Foreskin keratinocyte (primary cell): ENCODE measurements at places on chromosomes 6 and 20. TPM values are rescaled to one million over a fixed set of nuclear protein-coding genes. Genes with fewer than 3 reads are reported as not detected.

ANKRD66 gene
- total RNA-seq: not detected in 2 replicates

HLA-DRB1 gene
- total RNA-seq: not detected in 2 replicates

RUNX2 gene
- 3.6 and 4.2 TPM in 2 replicates for total RNA-seq

PSMB9 gene
- 33.9 and 44.1 TPM in 2 replicates for total RNA-seq

FABP7 gene
- 0.27 and 0.39 TPM in 2 replicates for total RNA-seq

BCAS1 gene
- total RNA-seq: not detected in 2 replicates

HLA-DMB gene
- 0.92 TPM in 1 of 2 replicates, not detected in the other for total RNA-seq

EPPIN gene
- total RNA-seq: not detected in 2 replicates

ERMARD gene
- total RNA-seq: 20.1 and 22.4 TPM in 2 replicates

GRCh38 chr6:45699663-45700062, 316.0 kb downstream of the CLIC5 start:
- no peak for DNase-seq

- no peak for DNase-seq
Observed at GRCh38 chr20:57308451-57309271, 20.9 kb upstream of the SPO11 start.

DNA sequence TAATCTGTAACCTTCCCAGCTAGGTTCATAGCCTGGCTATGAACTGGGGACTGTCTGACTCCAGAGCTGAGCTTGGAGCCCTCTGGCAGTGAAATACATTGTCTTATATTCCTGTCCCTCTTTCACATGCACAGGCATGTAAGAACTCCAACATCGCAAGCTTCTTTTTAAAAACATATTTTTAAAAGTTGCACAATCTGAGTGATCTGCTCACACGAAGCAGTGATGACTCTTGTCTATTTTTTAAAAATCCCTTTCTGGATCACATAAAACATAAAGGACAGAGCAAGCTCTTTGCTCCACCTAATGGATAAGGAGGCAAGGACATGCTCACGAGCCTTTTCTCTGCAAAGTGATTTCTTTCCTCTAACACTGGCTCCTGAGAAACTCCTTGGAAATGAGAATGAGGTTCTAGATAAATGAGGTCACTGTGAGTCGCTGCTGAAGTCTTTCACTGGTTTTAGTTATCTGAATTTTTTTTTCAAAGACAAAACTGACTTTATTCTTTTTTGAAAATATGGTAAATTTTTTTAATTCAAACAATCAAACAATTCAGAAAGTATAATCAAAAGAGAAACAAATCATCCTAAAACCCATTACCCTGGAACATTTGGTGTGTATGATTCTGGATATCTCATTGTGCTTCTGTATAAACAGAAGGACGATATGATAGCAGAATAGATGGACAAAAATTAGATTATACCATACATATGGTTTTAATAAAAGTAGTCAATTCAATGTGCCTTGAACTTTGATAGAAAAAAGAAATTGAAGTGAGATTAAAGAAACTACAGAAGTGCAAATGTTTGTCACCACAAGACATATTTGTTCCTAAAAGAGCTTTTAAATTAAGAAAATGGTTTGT, 30.8 kb downstream of the IL20RA start:
- peak; percentile 95 for DNase-seq

- DNase-seq: no peak
Observed at GRCh38 chr6:4979426-4979825, 24.4 kb downstream of the RPP40 start.

GRCh38 chr6:135305684-135306083, 124.6 kb downstream of the MYB start:
- DNase-seq: no peak

DNA sequence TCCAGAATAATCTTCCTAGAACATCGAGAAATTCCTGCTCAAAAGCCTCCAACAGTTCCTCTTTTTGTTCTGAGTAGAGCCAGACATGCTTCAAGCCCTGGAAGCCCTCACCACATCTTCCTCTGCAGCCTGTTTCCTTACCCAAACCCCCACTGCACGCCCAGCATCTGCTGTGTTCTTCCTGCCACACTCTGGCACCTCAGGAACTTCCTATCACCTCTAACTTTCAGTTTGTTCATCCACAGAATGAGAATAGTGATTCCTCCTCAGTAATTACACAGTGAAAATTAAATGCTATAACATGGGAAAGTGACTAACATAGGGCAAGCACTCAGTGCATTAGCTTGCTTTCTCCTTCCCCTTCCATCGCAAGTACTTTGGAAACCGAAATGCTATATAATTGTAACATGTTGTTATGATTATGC, 26.3 kb downstream of the C6orf89 start:
- DNase-seq: no peak

- DNase-seq: no peak
Observed at GRCh38 chr6:89204096-89204495, 13.1 kb downstream of the GABRR1 start.

DNA sequence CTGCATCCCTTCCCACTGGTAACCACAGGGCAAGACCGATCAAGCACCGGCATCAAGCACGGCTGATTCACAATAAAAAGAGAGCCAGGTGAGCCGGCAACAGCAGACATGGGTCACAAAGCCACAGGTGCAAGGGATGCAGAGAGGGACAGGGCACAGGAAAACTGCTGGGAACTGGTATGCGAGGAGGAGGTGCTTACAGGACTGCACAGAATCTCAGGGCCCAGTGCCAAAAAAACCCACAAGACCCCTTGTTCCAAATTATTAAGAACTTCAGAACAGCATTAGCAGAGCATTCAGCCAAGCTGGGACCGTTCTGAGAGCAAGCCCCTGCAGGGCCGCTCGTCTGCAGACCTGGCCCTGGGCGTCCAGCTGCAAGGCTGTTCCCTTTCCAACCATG, 35.4 kb downstream of the BFSP1 start:
- DNase-seq: no peak

- DNase-seq: peak; percentile 82
Observed at GRCh38 chr6:30325873-30326525, 728 bp upstream of the TRIM39 start.

DNA sequence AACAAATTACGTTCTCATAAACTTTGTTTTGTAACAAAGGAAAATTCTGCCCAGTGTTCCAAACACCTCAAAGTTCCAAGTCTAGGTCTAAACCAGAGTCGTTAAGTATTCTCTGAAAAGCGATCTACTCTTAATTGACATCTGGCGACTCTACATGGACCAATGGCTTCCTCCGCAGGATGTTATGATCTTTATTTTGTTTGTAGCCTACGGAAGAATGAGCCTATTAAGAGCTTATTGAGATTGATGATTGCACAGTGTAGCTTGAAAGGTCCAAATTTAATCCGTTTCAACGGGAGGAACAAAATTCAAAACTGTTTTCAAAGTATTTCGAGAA, 61.1 kb downstream of the FAM217A start:
- DNase-seq: peak; percentile 56

DNA sequence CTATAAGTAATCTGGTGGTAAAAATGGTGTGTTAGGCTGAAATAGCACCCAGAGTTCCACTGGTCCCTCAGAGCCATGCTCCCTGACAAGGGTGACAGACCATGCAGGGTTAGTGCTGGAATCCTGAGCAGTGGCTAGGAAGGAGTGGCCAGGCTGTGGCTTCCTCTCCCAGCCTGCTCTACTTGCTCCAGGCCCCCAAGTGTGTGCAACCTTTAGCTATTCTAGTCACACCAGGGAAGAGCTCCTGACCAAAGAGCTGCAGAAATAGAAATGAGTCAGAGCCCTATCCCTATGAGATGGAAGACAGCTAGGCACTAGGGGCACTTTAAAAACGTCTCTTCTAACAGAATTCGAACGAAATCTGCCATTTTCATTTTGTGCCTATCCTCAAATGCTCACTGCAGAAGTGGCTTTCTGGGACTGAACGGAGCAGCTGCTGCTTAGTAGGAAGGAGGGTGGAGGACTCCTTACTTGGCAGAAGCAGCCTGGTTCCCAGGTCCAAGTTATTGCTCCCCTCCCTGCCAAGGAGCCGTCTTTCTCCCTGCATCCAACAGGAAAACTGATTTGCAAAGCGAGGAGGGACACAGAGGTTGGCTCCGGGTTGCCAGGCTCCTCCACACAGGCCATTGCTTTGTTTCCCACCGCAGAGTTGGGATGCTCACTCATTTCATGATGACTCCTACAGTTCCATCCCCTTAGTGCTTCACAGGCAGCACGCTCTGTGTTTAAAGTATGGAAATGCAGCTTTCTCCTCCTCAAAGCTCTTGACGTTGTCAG, 754.5 kb downstream of the C6orf118 start:
- no peak for DNase-seq

DNA sequence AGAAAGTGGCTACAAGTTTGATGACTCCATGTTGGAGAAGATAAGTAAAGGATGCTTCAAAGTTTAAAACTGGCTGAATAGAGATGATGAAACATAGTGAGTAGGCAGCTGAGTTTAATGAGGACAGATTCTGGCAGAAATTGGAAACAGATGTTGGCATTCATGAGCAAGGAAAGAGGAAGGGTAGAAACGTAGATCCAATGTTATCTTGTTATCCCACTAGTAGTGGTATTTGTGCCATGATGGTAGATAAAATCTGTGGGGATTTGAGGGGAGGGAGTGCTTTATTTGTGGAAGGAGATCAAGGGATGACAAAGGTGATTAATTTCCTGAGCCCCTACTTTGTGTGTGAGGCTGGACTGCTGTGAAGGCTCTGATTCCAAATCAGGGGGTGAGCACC, 69.5 kb downstream of the MRAP2 start:
- no peak for DNase-seq

GRCh38 chr6:79656134-79656533, 25.0 kb downstream of the SH3BGRL2 start:
- DNase-seq: peak; percentile 54

- DNase-seq: no peak
Observed at GRCh38 chr6:11767458-11767857, 11.1 kb downstream of the ADTRP start.

DNA sequence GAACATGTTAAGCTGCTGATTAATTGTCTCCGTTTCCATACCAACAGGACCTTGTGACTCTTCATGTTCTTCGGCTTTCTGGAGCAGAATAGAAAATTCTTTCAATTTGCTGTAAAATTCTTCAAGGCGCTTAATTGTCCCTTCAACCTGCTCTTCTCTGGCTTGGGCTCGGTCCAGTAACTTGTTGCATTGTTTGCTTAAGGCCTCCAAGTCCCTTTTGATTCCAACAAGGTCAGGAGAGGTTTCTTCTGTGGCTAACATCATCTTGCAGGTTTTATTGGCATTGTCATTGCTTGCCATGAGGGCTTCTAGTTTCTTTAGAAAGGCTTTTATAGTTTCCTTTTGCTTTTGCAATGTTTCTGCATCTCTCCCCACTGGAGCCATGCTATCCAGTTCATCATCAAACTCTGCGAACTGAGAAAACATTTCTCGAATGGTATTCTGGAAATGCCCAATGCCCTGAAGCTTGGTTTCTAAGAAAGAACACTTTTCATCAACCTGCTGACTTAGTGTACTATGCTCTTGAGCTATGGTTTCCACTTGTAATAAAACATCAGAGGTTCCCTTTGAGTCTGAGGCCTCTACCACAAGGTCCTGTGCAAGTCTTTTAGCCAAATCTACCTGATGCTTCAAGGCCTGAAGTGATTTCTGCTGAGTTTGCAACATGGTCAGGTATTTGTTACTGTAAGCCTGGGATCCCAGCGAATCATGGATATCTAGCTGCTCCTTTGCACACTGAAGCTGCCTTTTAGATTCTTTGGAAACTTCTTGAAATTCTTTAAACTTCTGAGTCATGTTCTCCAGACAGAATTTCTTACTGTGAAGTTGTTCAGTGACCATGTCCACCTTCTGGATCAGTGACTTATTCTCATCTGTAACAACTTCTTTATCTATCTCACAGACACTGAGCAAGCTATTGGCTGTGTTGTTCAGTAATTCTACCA, 90.2 kb downstream of the DST start:
- DNase-seq: peak; percentile 3

DNA sequence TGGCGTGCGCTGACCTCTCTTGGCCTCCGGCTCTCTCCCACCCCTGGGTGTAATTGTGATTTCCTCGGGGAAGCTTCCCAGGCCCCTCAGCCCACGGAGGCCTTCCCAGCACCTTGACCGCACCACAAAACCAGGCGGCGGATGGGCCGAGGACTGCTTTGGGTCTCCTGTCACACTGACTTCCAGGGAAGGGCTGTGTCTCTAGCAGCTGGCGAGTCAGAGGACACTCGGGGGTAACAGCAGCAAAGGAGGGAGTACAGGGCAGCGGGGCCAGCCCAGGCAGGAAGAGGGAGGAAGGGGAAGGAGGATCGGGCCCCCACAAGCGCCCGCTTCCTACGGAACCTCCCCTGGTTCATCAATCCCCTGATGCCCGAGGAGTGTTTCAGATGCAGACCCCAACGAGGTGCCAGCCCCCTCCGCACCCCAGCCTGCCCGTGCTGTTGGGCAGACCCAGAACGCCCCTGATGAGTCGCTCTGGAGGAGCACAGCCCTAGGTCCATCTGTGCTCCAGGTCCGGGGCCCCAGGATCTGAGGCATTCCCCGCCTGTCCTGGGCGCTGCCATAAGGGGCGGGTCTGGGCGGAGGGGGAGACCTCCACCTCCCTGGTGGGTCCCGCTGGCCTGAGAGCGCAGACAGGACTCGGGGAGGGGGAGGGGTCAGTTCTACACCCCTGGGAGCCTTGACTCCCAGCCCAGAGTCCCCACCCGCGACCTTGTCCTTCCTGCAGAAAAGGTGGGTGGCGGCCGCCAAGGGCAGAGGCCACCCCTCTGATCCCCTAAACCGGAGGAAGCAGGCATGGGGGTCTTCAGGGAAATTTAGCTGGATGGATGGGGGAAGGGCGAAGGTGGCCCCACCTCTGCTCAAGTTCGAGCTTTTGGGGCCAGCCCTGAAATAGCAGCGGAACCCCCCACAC, 956 bp downstream of the CHRNA4 start:
- no peak for DNase-seq

- no peak for DNase-seq
Observed at GRCh38 chr6:136790411-136791295, 1.6 kb downstream of the MAP3K5 start.

DNA sequence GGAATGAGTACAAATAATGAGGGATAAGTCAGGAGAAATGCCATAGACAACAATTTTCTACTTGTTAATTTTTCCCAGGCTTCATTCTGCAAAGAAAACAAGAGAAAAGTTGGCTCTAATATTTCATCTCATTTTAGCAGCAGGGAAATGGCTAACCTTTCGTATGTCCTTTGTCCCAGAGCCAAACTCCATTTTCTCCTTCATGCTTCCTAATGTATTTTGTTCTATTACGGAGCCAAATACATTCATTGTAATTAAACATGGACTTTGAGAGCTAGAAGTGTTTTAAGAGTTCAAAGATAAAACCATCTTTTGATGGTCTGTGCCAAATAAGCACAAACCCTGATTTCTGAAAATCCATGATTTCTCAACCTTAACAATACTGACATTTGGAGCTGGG, 136.9 kb downstream of the PTCHD4 start:
- DNase-seq: no peak

DNA sequence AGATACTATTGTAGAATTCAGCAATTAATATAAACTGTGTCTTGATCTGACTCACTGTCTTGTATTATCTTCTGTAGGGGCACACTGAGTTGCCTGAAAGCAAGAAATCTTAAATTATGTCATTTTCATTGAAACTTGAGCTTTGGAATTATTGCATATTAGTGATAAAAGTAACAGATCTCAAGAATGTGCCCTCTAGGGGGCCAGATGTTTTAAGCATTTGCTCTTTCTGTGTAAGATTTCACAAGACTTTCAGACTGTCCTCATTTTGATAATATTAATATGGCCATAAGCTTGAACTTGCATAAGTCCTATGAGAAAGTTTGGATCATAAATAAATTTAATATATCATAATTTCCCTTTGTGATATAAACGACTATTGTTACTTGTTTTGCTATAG, 55.5 kb upstream of the MYO6 start:
- DNase-seq: no peak
